ENCODE measurements at places on chromosomes 7 and 10.

DNA sequence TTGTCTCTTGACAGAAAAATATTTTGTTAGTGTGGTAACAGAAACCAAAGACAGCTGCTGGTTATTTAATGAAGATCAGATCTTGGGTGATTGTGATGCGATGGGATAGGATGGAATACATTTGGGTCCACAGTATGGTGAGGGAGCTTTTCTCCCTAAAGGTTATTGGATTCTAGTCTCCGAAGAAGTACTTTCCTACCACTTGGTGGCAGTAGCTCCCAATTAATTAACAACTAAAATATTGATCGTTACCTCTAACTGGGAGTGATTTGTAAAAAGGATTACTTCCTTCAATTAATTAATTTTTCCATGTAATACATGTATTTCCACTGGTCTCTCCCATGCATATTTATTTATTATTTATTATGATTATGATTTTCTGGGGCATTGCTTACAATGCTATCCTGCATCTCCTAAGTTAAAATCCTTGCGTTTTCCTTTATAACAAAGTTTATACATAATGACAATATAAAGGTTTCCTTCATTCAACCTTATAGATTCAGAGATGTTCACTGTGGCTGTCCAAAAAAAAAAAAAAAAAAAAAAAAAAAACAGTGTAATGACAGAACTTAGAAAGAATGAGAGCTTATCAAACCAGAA lies 25.6 kb downstream of the TMEM196 start:
- DNase-seq: peak; percentile 73

GRCh38 chr10:74760086-74760979 lies 66.1 kb upstream of the KAT6B start:
- no peak for DNase-seq

GRCh38 chr10:90905925-90906324 lies 15.0 kb downstream of the ANKRD1 start:
- DNase-seq: no peak

DNA sequence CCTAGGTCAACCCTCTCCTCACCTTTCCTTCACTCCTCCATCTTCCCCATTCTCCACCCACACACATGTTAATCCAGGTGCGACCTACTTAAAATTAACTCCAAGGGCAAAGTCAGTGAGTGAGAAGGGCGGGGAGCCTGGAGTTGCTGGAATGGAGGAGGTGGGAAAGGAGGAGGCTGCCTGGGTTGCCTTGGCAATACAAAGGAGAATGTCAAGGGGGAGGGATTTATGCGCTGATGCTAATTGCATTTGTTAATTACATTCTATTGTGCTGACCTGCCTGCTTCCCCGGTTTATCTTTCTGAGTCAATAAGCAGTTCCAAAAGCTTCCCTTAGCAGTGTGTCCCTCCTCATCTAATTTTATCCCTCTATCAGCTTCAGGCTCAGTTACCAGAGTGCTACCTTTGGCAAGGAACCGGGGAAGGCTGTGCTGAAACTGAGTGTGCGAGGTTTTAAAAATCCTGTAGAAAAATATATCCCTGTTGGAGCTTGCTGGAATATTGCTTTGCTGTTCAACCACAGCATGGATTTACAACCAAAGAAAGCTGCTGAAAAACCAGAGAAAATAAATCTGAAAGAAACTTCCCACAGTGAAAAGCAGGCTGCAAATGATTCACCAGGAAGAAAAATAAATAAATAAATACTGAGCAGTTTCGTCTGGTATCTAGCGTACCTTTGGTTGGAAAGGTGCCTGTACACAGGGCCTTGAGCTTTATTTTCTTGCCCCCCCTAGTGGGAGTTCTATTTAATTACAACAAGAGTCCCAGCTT lies 113.2 kb upstream of the DGKB start:
- peak; percentile 90 for DNase-seq

DNA sequence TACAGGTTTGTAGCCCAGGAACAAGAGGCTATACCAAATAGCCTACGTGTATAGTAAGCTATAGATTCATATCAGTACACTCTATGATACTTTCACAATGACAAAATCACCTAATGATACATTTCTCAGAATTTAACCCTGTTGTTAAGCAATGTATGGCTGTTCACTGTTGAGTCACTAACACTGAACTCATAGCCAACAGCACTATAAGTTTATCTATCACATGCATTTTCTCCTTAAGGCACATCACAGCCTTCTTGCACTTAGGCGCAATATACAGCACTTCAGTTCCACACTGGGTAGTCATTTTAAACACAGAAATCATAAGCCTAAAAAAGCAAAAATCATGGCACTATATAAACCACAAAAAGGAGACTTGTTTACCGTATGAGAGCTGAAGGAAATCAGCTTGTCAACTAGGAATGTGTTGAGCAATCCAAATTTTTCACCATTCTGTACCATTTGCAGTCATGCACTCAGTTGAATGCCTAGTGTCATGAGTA lies 45.6 kb downstream of the ZNF438 start:
- no peak for DNase-seq

- no peak for DNase-seq
Measured at GRCh38 chr7:46279290-46279689, 358.2 kb upstream of the IGFBP3 start.

DNA sequence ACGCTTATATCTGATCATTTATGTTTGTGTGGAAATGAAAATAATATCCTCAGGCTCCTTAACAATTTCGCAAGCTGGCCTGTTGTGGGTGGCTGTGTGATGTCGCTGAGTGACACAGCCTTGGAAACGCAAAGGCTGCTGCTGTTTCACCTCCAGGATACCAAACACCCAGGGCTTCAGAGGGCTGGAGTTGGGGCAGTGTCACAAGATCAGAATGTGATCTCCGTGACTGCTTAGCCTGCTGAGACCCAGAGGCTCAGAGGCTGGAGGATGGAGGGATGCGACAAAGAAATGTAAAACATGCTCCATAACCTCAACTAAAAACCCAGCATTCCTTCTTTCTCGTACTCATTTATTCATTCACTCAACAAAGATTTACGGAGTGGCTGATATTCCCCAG lies 37.2 kb upstream of the BMPER start:
- DNase-seq: peak; percentile 49

DNA sequence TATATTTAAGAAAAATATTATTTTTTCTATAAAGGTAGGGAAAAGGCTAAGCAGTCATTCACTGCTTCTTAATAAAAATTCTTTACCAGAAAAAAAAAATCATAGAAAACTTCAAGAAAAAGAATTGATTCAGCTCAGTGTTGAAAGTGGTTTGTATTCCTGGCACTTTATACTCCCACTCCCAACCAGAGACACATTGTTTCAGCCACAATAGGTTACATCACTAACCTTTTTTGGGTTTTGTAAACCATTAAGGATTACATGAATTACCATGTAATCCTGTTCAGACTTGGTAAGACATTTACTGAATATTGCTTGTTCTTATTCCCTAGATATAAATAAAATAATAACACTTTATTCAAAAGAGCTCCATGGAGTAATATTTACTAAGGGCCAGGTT lies 46.6 kb downstream of the MINPP1 start:
- no peak for DNase-seq

GRCh38 chr7:44569959-44570358 lies 3.7 kb downstream of the DDX56 start:
- no peak for DNase-seq

GRCh38 chr10:98273057-98273850 lies 5.3 kb upstream of the LOXL4 start:
- no peak for DNase-seq

GRCh38 chr10:64090865-64091264 lies 569.7 kb downstream of the REEP3 start:
- no peak for DNase-seq

GRCh38 chr7:91504919-91505318 lies 240.7 kb downstream of the FZD1 start:
- no peak for DNase-seq

- no peak for DNase-seq
Measured at GRCh38 chr10:125144693-125145623, 15.4 kb downstream of the CTBP2 start.

DNA sequence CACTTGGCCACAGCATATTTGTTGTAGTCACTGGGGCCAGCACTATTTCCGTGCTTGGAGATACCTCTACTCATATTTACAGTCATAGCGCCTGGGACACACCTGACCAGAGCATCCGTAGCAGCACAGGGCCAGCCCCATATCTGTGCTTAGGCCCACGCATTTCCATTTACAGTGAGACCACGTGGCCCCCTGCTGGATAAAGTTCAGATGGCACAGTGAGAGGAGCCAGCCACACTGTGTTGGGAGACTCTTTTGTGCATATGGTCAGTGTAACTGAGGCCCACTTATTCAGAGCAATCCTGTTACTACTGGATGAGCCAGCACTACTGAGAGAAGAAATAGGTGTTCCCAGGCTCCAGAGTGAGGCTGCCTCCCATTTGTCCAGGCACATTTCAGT lies 455.3 kb downstream of the REEP3 start:
- DNase-seq: peak; percentile 78

GRCh38 chr7:101936223-101936610 lies 118.8 kb downstream of the CUX1 start:
- no peak for DNase-seq

DNA sequence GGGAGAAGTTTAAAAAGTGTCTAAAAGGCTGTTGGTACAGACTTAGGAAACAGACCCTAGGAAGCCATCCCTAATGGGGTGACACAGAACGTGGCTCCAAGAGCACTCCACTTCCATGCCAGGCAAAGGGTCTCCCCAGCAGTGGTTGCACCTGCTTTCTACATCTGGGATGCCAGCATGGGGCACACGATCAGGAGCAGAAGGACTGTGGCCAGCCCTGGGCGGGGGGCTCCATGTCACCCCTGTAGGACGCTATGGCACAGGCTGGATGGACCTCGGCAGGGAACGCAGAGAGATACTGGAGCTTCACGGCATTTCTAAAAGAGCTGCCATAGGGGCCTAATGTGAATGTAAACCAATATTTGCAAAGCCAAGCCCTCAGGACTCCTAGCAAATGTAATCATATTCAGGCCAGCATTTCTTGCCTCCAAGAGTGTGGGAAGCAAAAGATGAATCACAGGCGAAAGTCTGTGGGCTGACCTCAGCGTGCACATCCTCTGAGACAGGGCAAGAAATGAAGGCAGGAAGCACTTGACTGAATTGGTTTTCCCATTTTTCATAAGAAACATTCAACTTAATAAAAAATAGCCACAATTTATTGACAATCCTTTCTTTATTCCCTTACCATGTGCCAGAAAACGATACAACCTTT lies 93.9 kb downstream of the ATXN7L1 start:
- DNase-seq: no peak

- no peak for DNase-seq
Measured at GRCh38 chr7:50828801-50829200, 46.1 kb upstream of the GRB10 start.

- no peak for DNase-seq
Measured at GRCh38 chr10:85789982-85790789, 576.4 kb downstream of the GRID1 start.

DNA sequence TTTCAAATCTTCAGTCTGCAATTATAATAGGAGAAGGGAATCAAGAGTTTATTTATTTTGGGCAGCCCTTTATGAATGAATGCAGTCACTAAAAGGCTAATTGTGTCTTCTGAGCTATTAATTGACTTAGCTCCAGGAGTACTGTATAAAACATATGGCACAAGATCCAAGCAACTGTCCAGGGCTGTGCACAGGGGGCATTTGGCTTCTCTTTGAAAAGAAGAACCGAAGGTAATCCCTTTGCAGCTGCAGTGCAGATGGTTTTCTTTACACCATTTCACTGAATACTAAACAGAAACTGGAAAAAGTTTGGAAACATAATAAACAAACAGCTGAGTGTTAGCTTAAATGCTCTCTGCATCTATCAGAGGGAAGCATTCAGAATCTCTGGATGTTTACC lies 282.6 kb upstream of the LRRN3 start:
- DNase-seq: no peak

- DNase-seq: no peak
Measured at GRCh38 chr10:31051703-31052102, 20.0 kb upstream of the ZNF438 start.

DNA sequence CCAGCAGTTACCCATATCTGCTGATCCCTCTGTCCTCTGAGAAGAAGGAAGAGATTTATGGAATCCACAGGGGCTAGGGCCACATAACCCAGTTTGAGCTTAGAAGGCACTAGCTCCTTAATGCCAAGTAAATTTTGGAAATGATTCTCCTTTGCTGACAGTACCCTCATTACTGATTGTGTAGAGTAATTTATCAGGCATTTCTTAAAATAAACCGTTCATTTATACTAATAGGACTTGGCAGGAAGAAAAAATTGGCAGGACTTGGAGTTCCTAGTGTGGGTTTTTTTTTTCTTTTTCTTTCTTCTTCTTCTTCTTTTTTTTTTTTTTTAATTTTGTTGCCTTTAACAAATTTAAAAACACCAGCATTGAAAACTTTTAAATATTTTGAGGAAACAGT lies 645.7 kb downstream of the SUGCT start:
- DNase-seq: no peak

- DNase-seq: no peak
Measured at GRCh38 chr10:118203461-118203860, 138.7 kb downstream of the FAM204A start.

GRCh38 chr10:19449860-19450259 lies 366.4 kb upstream of the PLXDC2 start:
- DNase-seq: no peak

DNA sequence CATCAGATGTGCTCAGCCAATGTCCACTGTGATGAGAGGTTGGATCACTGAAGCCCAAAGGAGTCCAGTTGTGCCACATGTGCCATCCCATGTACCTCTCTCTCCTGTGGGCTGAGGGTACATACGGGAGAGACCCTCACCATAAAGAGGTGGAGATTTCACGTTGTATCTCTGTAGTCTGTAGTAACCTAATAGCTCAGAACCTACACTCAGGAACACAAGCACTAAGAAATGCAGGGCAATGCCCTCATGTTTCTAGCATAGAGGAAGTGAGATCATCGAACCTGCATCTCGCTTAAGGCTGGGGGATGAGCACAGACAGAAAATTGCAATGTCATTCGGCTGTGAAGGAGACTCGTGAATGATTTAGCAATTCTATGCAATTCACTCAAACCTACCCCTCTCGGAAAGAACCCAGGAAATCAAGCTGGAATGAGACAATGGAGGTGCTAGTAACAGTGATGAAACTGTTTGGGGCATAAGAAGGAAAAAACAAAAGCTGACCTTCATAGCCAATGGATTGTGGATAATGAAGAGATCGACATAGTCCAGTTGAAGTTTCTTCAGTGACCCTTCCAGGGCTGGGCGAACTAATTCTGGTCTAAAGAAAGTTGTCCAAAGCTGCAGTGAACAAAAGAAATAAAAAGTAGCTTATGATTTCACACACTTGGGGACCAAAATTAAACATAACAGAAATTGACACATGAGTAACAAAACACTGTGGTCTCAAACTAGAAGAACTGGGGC lies 80.3 kb upstream of the UCN3 start:
- no peak for DNase-seq

Data from T47D (cell line).